T-helper 1 cell (primary cell): ENCODE measurements at places on chromosomes 12 and 14.

- DNase-seq: no peak
Measured at GRCh38 chr12:111570084-111570961, 28.8 kb downstream of the ATXN2 start.

DNA sequence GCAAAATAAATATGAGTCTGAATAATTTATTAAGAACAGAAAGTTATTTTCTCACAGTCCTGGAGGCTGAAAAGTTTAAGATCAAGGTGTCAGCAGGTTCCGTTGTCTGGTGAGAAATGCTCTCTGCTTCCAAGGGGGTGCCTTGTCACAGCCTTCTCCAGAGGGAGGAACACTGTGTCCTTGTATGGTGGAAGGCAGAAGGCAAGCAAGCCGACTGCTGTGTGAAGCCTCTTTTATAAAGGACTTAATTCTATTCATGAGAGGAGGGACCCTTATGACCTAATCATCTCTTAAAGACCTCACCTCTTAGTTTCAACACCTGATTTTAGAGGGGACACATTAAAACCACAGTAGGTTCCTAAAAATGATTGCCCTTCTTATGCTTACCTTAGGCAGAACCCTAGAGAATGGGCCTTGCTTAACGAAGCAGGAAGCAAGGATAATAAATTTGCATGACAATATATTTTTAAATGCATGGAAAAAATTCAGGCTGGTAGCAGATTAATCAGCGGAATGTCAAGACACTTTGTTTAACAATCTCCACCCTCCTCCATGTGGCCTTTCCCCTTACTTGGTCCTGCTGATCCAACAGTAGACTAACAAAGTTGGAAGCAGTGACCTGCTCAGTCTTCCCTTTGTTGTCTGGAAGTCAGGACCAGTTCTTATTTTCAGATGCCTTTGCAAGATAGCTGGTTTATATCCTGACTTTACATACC is 154.9 kb downstream of the DYRK2 start:
- no peak for DNase-seq

GRCh38 chr14:104935955-104936354 is 11.3 kb downstream of the PLD4 start:
- no peak for DNase-seq

GRCh38 chr12:49069507-49070346 is at the start of gene RHEBL1:
Gene RHEBL1, minus strand, starts transcription at chr12:49069979. Its CDS starts 194 bp downstream, at chr12:49069785.
- DNase-seq: peak; percentile 97

GRCh38 chr14:101920271-101920670 is 44.1 kb upstream of the DYNC1H1 start:
- no peak for DNase-seq

- no peak for DNase-seq
Measured at GRCh38 chr14:72812292-72812851, 81.5 kb downstream of the DPF3 start.

DNA sequence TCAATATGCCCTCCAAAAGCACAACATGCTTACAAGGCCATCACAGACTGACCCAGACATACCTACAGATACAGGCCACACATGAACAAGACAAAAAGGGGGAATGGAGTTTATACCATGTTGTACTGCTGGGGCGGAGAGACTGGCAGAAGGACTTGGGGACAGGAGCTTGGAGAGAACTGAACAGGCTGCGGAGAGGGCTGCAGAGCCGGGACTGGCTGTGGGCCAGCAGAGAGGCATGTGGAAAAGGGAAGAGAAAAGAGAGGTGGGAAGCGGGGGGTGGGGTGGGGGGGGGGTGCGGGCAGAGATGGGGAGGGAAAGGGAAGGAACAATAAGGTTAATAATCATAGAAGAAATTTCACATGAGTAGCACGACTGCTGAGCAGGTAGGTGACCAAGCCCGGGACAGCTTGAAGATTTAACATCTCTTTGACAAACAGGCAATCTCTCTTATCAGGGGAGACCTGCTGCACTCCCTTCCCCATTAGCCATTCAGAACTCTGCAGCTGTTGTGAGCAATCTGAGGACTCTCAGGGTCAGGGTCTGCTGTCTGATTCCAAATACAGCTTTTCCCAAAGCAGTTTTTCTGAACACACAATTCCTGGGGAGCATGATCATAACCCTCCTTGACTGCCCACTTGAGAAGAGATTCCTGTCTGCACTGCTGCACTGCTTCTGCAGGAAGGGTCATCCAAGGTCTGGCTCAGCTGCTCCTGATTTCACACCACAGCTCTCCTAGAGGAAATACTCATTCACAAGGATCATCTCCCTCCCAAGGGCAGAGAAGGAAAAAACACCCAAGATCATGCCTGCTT is 21.6 kb upstream of the STAC3 start:
- DNase-seq: no peak

GRCh38 chr14:23056145-23056955 is 970 bp downstream of the CDH24 start:
- peak; percentile 46 for DNase-seq

GRCh38 chr12:1220127-1221092 is 229.4 kb downstream of the ERC1 start:
- no peak for DNase-seq

GRCh38 chr12:5643266-5643665 is 211.4 kb downstream of the NTF3 start:
- no peak for DNase-seq

DNA sequence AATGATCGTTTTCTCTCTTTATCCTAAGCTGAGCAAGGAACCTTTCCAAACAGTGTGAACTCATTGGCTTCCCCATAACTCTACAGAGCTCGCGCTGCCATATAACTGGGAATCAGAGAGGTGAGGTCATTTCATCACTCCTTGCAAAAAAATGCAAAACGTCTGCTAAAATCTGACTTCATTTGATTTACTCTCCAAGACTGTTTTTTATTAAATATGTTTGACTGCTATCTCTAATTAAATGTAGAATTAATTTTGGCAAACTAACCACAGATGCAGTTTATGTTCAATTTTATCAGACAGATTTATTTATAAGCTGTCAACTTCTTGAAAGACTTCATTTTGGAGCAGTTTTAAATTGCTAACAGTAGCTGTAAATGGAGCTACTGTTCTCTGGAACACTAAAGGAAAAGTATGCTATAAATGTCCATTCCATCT is 131.6 kb upstream of the SOX5 start:
- DNase-seq: no peak

GRCh38 chr14:77000340-77001270 is 27.9 kb downstream of the IRF2BPL start:
- DNase-seq: no peak

GRCh38 chr14:75295061-75295461 is 16.4 kb downstream of the FOS start:
- DNase-seq: no peak

DNA sequence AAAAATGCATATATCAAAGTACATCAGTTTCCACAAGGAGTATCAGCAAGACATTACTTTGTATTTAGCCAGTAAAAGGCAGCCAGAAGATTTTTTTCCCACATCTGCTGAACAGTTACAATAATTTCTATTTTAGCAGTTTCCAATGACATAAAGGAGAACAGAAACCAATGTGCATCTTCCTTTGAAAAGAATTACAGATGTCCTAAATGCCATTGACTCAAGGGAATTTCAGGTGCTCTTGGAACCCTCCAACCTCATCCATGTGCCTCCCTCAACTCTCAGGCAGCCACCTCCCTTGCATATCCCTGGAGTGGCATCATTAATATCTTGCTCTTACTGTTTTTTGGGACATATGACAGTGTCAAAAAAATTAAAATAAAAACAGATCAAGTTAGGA is 62.2 kb upstream of the ST8SIA1 start:
- DNase-seq: no peak

- DNase-seq: no peak
Measured at GRCh38 chr12:57611108-57611826, at the start of gene ARHGEF25. Gene ARHGEF25, plus strand, starts transcription at chr12:57611435. Its CDS starts 460 bp downstream, at chr12:57611895.

- no peak for DNase-seq
Measured at GRCh38 chr12:65958456-65958855, 134.2 kb downstream of the HMGA2 start.

- no peak for DNase-seq
Measured at GRCh38 chr14:39060818-39061437, 42.1 kb downstream of the SEC23A start.

GRCh38 chr14:54462048-54462447 is 20.9 kb upstream of the CNIH1 start:
- DNase-seq: no peak

DNA sequence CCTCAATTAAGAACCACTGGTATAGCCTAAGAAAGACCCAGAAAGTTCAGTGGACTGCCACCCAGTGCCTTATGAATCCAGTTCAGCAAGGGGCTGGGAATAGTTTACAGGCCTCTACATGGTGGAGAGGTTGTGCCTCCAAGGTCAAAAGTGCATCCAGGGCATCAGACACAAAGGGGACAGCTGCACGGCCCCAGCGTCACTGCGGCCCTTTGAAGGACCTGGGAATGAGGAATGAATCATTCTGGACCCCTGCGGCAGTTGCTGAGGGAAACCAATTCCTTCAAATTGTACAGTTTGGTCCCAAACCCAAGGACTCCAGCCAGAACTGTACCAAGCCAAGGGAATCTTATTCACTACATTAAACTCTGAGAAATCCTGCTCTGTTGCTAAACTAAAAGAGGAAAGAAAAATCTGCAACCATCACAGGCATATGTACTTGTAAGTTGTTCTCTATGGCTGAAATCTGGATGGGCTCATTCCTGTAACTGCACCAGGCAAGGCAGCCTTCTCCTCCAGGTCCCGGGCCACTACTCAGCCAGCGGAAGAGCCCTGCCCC is 10.9 kb upstream of the NGB start:
- DNase-seq: no peak

GRCh38 chr12:28568118-28568517 is 377.9 kb downstream of the CCDC91 start:
- DNase-seq: no peak

DNA sequence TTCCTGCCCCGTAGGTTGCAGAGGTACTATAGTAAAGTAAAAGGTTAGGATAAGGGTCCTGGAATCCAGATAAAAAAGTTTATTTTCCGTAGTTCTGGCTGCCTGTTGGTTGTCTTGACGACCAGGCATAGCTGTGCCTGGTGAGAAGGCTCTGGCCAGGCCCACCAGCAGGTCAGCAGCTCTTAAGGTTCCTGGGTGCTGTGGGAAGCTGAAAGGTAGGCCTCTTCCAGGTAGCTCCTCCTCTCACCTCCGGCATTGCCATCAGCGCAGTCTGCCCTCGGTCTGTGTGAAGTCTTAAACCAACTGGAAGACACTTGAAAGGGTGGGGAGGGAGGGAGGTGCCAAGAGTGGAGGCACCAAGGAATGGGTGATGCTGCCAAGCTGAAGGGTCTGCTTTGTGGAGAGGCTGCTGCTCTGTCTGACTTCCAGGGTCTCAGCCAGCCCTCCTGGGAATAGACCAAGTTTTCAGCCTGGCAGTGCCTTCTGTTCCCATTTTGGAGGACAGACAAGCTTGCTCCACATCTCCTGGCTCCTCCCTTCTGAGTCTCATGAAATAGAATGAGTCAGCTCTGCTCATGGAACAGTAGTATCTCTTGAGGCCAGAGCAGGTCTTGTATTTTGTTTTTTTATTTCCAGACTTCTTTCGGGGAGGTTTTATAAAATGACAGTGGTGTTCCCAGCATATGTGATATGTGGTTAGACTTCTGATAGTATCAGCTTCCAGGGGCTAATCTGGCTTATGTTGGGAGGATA is 5.2 kb upstream of the ACADS start:
- no peak for DNase-seq

- no peak for DNase-seq
Measured at GRCh38 chr12:53063708-53064612, 14.1 kb downstream of the TNS2 start.

DNA sequence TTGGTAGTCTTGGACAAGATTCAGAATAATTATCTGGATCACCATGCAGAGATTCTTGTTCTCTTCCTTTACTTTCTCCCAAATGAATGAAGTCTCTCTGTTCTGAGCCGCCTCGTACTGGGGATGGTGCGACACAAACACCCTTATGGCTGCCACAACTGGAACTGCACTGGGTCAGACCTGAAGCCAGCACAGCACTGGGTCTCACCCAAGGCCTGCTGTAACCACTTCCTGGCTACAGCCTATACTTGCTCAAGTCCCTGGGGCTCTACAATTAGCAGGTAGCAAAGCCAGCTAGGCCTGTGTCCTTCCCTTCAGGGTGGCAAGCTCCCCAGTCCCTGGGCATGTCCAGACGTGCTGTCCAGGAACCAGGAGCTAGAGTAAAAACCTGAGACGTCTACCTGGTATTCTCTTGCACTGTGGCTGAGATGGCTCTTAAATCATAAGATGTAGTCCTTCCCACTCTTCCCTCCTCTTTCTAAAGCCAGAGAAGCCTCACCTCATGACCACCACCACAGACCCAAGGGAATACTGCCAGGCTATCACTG is 27.6 kb downstream of the IFNG start:
- DNase-seq: no peak

DNA sequence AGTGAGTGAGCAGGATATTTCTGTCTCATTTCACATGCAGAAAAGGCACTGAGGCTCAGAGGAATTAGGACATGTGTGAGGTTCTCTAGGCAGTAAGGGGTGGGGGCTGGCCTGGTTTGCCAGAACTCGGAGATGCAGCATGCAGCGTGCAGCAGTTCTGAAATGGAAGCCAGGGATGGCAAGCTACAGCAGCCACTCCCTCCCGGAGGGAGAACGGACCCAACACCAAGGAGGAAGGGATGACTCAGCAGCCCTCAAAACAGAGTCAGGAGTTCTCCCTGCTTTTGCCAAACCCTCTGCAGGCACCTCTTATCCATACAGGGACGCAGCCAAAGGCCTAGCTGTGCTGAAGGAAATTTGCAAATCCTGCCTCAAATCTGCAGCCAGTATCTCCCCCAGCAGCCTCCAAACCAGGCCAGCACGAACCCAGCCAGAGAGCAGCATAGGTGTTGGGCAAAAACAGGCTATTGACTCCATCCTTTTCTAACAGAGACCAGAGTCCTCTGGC is 10.3 kb upstream of the SERPINA3 start:
- DNase-seq: no peak

- DNase-seq: no peak
Measured at GRCh38 chr12:71710276-71711125, 24.6 kb downstream of the TMEM19 start.

GRCh38 chr12:63423839-63424238 is 244.5 kb downstream of the DPY19L2 start:
- no peak for DNase-seq

- no peak for DNase-seq
Measured at GRCh38 chr14:28760431-28760996, 6.1 kb upstream of the FOXG1 start.

- DNase-seq: no peak
Measured at GRCh38 chr12:9925705-9926393, 6.3 kb downstream of the CLEC2A start.

GRCh38 chr14:27012641-27013040 is 414.8 kb upstream of the NOVA1 start:
- DNase-seq: no peak

DNA sequence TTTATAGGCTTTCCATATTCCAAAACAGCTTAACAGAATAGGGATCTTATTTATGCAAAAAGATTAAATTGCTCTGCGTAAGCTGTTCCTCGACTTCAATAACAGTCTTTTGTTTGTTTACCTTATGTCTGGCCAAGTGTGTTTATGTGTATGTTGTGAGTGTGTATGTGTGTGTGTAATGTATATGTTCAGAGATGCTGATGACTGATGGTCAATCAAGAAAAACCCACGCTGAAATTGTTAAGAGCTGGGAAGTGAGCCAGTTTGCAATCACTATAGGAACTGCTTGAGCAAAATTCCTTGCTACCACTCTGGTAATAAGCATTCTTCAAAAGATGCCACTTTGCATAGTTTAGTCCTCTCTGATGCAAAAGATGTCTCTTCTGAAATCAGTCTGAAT is 59.6 kb downstream of the PRKD1 start:
- no peak for DNase-seq
